ENCODE measurements at places on chromosomes 5 and 9.

GRCh38 chr9:134287591-134288491 lies 38.4 kb upstream of the RXRA start:
- no peak for DNase-seq

DNA sequence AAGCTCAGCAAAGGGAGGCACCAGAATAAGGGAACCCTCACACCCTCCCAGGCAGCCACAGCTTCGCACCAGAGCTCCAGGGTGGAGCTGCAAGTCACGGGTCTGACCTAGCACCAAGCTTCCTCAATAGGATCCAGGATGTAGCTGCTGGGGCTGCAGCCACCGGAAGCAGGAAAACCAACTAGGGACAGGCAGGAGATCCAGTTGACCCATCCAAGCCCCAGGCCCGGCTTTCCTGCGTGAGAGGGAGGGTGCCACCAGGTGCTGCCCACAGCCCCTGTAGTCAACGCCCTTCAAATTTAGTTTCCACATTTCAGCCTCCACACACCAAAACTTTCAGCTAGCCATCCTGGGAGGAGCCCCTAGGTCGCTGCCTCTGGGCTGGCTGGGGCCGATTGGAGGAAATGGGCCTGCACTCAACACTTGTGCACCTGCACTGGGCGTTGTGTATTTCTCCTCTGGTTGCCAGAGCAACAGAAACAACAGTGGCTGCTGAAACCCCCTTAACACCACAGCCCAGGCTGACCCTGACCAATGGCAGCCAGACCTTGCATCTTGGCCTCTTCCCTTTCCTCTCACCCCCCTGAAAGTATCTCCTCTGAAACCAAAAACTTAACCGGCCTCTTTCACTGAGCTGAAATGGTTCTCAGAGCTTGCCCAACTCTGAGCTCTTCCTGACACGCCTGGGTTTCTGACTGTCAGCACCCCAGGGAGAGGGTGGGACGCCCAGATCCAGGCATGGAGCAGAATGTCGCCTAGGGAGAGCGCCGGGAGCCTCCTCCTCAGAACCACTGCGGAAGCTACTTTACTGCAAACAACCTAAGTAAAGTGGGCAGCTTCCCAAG lies 226.5 kb upstream of the MAP3K1 start:
- no peak for DNase-seq

DNA sequence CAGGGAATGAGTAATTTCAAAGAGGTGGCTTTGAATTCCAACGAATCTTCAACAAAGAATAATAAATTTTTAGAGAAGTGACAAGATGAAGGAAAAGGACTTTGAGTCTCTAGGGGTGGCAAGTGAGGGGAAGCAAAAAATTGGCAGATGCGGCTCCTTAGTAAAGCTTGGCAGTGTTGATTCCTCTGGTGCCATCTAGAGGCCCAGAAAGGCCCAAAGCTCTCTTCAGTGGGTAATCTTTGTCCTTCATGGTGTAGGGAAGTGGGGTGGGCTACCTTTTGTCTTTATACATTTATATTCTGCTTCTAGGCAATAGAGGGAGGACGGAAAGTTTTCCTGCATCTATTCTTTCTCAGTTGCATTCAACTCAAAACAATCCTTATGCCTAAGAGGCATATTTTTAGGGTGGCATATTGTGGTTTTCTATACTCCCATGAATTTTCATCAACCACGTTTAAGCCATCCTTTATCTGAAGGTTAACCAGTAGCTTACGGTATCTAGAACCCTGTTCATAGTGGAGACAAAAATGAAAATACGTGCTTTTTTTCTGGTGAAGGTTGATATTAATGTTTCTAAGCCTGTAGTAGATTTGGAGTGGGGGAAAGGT lies 17.5 kb upstream of the ROPN1L start:
- no peak for DNase-seq

DNA sequence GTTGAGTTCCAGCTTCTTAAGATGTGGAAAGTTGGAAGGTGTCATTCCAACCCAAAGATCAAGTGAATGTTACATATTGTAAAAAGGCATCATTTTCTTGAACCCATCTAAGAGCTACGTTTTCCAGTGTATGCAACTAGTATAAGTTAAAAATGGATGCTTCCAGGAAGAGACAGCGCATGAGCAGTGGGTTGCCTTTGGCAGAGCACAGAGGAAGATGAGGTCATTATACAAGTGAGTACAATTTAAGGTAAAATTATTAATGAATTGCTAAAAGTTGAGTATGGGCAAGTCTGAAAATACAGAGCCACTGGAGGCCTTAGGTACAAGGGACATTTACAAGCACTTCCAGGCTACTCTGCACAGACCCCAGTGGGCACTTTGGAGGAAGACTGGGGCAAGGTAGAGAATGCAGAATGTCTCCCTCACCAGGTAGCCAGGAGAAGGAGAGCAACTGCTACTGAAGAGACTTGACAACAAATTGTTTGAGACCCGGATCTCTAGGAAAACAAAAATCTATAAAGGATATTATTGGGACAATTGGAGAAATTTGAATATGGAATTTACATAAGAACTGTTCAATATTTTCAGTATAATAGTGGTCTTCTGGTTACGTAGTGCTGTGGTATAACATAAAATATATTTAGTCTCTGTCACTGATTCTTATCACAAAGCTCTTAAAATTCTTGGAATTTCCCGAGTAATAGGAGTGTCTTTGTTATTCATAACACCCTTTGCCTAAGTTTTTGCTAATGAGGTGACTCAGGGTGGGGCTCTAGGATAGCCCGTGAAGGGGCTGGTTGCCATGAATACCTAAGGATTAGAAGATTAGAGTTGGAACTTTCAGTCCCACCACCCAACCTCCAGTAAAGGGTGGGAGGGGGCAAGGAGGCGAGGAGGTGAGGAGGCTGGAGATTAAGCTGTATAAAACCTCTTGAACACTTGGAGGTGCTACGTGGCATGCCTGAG lies 129.9 kb upstream of the FER start:
- DNase-seq, result no peak

- no peak for DNase-seq
These were observed 38.7 kb upstream of the NEK6 start for GRCh38 chr9:124218987-124219461.

- no peak for DNase-seq
These were observed 138.9 kb downstream of the WDR41 start for GRCh38 chr5:77353251-77353650.

DNA sequence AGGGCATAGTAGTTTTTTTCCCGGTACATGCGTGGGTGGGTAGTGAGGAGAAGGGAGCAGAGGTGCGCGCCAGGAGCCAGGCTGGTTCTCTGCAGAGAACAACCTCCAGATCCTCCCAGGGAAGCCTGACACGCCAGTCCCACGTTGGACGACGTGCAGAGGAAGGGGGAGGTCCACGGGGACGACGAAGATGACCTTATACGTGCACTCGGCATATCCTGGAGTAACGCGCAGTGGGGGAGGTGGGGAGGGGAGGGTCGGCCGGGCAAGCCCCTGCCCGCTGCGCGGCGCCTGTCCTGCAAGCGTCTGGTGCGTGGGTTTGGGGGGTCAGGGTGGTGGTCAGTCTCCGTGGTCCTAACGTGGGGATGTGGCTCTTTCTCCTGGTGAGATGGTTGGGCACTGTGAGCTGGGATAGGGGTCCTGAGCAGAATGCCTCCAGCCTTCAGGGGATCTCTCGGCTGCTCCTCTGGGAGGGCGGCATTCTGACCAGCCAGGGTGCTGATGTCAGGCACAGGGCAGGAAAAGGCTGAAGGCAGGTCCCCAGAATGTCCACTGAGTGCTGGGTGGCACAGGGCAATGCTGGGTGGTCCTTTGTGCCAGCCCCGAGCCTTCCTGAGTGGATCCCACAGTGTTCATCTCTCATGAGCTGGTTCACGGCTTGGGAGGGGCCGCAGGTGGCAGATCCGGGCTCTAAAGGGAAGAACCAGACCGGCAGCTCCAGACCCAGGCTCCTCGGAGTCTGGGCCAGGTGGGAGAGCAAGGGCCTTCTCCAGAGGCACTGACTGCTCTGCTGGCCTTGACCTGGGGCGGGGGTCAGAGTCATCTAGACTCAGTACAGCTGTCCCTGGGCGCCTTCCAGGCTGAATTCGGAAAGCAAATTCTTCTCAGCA lies 10.5 kb upstream of the SCGB3A1 start:
- DNase-seq, result no peak

DNA sequence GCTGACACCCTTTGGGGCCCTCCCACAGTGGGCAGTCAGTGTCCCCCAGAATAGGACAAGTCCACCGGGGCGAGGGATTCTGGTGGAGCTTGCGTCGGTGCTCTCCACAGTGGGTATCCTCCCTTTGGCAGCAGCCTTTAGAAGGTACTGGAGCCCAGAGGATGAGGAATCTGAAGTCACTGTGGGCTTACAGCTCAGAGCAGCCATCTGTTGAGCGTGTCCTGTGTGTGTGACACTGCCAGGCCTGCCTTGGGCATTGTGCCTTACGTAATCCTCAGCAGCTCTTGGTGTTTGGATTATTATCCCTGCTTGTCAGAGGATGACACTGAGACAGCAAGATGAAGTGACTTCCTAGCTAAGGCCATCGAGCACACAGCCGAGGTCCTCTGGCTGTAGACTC lies 12.6 kb downstream of the URM1 start:
- no peak for DNase-seq

DNA sequence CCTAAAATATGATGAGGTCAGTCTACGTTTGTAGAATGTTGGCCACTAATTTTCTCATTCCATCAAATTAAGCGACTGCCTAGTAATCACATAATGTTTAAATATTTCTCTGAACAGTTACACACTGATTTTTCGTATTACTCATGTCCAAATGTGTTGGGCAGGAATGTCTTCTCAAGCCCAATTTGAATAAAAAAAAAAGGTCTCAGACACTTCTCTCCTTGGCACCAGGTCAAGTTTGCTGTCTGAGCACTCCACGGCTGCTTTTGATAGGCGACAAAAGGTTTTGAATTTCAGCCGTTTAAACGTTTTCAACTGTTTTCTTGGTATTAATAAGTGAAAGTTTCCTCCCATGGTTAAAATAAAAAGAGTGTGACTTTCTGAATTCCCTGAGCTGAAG lies 542.1 kb downstream of the IRX1 start:
- DNase-seq, result no peak

DNA sequence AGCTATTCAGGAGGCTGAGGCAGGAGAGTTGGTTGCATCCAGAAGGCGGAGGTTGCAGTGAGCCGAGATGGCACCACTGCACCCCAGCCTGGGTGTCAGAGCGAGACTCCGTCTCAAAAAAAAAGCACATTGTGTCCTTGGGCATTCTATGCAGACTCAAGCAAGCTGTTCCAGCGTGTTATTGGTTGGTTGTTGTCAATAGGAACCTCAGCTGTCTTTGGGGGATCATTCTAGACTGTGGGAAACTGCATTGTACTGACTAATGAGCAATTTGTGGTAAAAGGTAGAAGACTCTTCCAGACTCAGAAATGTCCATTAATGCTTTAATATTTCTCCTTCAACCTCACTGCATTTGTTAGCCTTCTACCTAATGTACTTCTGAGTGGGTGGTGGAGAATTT lies 379.5 kb upstream of the GRAMD2B start:
- DNase-seq, result no peak

DNA sequence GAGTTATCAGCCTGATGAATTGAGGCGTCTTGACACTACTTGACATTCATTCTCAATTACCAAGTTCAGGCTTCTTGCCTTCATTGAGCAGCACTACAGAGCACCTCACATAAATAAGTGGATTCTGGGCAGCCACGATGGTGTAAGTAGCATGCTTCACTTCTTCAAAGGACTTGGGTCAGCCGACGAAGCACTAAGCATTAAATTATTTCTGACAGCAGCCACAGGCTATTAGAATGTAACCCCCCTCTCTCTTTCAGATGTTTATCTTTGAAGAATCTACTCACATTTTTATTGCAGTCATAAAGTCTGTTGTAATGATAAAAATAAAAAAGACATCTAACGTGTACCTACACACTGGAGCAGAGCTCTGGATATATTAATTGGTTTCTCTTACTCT lies 45.9 kb upstream of the VPS13A start:
- no peak for DNase-seq

DNA sequence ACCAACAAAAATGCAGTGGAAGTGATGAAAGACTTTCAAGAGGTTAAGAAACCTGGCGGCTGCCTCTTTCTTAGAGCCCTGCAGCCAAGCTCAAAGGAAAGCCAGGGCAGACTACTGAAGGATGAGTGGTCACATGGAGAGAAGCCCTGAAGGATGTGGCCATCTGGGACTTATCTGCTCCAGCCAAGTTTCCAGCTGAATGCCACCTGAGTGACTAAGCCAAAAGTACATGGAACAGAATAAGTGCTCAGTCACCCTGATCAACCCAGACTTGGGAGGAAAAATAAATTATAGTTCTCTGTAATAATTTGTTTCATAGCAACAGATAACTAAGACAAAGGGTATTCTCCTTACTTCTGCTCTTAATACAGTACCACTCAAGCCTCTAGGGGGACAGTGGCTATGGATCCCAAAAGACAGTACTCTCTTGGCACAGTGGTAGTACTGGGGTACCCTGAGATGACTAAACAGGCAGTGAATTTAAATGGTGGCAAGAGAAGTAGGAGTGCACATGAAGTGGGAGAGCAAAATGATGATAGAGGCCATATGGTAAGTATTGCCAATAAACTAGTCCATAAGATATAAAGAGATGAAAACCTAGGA lies 182.3 kb downstream of the ELAVL2 start:
- DNase-seq, result no peak

DNA sequence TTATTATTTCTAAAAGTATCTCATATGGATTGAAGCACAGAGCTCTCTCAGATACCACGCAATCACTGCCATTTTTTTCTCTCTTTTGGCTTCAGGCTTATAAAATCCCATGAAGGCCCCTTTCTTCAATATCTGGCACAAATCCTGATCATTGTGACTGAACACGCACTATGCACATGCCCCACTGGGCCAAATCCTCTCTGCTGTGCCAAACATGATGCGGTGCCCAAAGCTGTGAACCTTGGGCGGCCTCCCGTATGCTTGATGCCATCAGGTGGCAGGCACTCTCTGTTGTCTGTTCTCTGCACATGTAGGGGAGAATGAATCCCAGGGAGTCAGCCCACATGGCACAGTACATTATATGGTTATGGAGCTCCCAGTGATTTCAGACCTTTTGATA lies 375.0 kb upstream of the RGMB start:
- DNase-seq, result no peak

- no peak for DNase-seq
These were observed 456.6 kb downstream of the RAB3C start for GRCh38 chr5:59039296-59040023.

GRCh38 chr9:95874989-95875304 lies 544 bp upstream of the ERCC6L2 start:
- DNase-seq, result peak; percentile 12

GRCh38 chr9:131329241-131329641 lies 39.7 kb downstream of the PLPP7 start:
- DNase-seq, result no peak

- DNase-seq, result no peak
These were observed 160.7 kb upstream of the MEF2C start for GRCh38 chr5:89043676-89044075.

DNA sequence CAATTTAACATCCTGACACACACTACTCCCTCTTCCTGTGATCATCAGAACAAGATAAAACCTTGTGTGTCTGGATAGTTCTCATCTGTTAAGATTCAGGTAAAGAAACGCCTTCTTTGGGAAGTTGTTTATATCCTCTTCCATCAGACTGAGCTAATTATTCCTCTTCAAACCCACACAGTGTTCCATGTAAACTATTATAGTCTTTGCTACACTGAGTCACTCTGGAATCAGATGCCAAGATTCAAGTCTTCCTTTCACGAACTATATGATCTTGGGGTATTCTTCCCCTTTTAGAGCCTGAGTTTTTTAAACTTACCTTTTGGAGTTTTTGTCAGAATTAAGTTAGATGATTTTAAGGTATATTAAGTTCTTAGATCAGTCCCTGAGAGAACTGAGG lies 2.0 kb downstream of the OR1J1 start:
- DNase-seq, result no peak

- no peak for DNase-seq
These were observed 160.3 kb downstream of the HSD17B3 start for GRCh38 chr9:96141666-96142065.

- DNase-seq, result no peak
These were observed 66.5 kb downstream of the F2RL2 start for GRCh38 chr5:76556511-76557221.
